ENCODE measurements at places on chromosomes 4 and X. TPM values are rescaled to one million over a fixed set of nuclear protein-coding genes. Genes with fewer than 3 reads are reported as not detected.
A peak's percentile ranks its signal among the peaks of the same experiment; 100 is the strongest.

DNA sequence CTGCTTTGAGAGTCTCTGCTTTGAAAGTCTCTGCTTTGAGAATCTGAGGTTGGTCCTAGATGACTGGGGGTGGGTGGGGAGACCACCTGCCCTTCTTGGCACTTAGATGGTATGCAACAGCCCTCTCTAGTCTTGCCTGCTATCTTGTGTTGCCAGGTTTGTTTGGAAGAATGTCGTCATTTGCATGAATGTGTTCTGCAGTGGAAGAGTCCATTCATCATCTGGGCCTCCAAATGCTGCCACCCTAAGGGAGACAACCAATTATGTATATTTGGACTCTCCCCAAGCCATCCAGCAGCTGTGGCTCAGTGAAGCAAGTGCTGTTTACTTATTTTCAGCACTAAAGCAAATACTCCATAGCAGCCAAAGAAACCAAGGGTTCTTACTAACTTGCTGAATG is 44.6 kb upstream of the TRPC5OS start:
- no peaks in the 10 kb centered on the region for H3K27me3 ChIP-seq
- no peak overlapping the region for H3K27ac ChIP-seq
- H3K4me1 ChIP-seq: no peaks in the 10 kb centered on the region
- no peak for DNase-seq
- no peaks in the 10 kb centered on the region for H3K36me3 ChIP-seq

RBM3 gene
- total RNA-seq: 259 TPM

- H3K4me3 ChIP-seq: no peak overlapping the region
- H3K27ac ChIP-seq: no peak overlapping the region
- H3K4me1 ChIP-seq: peaks cover 14% of the 10 kb centered on the region
- H3K27me3 ChIP-seq: no peaks in the 10 kb centered on the region
- peaks cover 8% of the 10 kb centered on the region for H3K36me3 ChIP-seq
- no peak for DNase-seq
Observed at GRCh38 chr4:139547979-139548378, 8.0 kb downstream of the SETD7 start.

DNA sequence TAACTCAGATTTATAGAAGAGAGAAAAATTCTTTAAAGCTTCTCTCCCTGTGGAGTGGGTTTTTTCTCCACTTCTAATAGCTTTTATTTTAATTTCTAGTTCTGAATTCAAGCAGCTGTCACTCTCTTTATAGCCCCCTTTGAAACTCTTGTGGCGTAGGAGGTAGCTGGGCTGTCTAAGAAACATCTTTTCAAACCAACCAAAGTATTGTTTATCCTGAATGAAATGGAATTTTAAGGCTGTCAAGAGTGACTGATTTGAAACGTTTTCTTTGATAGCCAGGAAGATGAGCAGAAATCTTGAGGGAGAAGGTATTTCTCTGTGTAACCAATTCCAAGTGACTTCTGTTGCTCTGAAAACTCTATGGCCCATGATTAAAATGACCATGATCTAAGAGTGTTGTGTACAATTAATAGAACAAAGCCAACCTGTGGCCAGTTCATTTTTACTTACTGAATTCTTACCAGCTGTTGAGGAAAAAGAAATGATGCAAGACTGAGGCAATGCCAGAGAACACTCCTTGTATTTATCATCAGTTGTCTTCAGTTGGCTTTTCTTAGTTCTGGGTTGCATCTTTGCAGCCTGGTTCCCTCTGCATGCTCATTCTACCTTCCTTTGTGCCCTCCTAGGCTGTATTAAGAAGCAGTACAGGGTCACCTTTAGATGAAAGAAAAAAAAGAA is 298.4 kb downstream of the ARHGAP10 start:
- no peak for DNase-seq
- H3K4me3 ChIP-seq: no peak overlapping the region
- H3K27ac ChIP-seq: no peak overlapping the region
- no peaks in the 10 kb centered on the region for H3K36me3 ChIP-seq
- no peaks in the 10 kb centered on the region for H3K4me1 ChIP-seq

- H3K36me3 ChIP-seq: no peaks in the 10 kb centered on the region
- peaks cover 3% of the 10 kb centered on the region for H3K4me1 ChIP-seq
- no peaks in the 10 kb centered on the region for H3K27me3 ChIP-seq
- H3K27ac ChIP-seq: no peak overlapping the region
- no peak overlapping the region for H3K4me3 ChIP-seq
Observed at GRCh38 chrX:46262304-46262703, 282.9 kb downstream of the ZNF674 start.

HMX1 gene
- total RNA-seq: not detected

RIPPLY1 gene
- not detected for total RNA-seq

BEX1 gene
- total RNA-seq: 0.34 TPM

DNA sequence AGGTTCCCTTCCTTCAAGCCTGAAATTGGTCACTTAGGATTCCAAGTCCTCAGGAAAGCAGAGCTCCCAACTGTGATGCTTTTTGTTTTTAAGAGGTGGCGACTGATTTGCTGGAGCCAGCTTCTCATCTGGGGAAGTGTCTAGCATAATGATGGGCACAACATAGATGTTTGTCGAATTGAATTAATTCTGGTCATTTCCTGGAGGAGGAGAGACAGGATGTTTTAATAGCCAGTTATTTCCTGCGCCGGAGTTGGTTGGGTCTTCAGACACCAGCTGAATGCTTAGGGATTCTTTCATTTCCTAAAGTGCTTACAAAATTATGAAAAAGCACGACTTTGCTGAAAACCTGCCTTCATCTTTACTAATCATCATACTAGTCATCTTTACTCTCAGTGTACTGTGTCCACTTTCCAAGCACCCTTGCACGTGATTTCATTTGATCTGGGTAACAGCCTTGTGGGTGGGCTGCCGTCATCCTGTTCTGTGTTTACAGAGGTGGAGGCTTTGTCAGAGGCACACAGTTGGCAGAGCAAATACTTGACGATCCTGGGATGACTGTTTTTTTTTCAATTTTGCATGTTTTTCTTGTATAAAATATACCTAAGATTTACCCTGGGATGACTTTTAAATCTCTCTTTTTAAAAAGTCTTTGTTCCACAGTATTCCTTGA is 49.5 kb downstream of the RGS12 start:
- H3K27ac ChIP-seq: no peak overlapping the region
- peaks cover 27% of the 10 kb centered on the region for H3K4me1 ChIP-seq
- H3K27me3 ChIP-seq: no peaks in the 10 kb centered on the region

GRCh38 chr4:147724468-147725201 is 7.3 kb upstream of the ARHGAP10 start:
- no peaks in the 10 kb centered on the region for H3K36me3 ChIP-seq
- H3K27me3 ChIP-seq: no peaks in the 10 kb centered on the region
- H3K27ac ChIP-seq: no peak overlapping the region
- no peaks in the 10 kb centered on the region for H3K4me1 ChIP-seq

DNA sequence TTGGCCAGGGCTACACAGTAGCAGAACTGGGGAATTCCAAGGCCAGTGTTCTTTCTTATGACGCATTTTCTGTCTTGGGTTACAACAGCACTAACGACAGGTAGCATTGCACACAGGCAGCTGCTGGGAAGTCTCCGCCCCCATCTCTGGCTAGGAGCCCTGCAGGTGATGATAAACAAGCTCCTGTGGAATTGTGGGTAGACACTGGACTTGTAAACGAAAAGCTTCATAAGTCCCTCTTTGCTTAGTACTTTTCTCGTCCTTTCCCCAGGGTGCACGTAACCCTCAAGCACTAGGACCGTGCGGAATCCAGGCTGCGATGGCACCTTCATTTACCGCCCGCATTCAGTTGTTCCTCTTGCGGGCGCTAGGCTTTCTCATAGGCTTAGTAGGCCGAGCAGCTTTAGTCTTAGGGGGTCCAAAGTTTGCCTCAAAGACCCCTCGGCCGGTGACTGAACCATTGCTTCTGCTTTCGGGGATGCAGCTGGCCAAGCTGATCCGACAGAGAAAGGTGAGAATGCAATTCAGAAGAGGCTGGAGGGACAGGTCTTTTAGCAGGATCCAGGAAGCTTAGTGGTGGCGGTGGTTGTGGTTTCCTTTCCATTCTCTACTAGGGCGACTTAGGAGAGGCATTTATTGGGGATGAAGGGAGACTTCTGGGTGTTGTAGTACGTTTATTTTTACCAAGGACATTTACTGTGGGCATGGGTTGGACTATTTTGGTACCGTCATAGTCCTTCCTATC is at the start of gene FAAH2:
TSS of gene FAAH2 (plus strand) at position 200 of the 745 bp plus-strand sequence. CDS start at position 320, 120 bp downstream.
- H3K4me3 ChIP-seq: peak within 1 kb of the TSS; percentile 27
- H3K27me3 ChIP-seq: no peaks in the 10 kb centered on the region
- no peaks in the 10 kb centered on the region for H3K4me1 ChIP-seq
- peak within 1 kb of the TSS; percentile 79 for H3K27ac ChIP-seq
- no peaks in the 10 kb centered on the region for H3K36me3 ChIP-seq
- DNase-seq: peak; percentile 81

DNA sequence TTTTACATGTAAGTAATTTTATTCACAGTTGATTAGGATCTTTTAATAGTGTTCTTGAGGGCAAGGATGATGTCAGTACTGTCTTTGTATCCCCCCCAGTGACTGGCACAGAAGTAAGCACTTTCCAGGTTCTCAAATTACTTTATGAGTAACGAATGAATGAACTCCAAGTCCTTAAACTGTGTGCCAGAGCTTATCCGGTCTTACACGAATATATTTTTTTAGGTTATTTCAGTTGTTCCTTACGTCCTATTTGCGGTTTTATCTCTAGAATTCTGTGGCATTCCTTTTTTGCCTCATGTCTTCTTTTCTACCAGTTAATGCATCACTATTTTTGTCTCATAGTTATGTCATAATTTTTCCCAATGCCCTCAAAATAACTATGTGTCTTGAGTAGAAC is 106.9 kb upstream of the MID1IP1 start:
- H3K4me3 ChIP-seq: no peak overlapping the region
- no peaks in the 10 kb centered on the region for H3K4me1 ChIP-seq
- DNase-seq: no peak
- H3K36me3 ChIP-seq: no peaks in the 10 kb centered on the region
- H3K27me3 ChIP-seq: no peaks in the 10 kb centered on the region

DNA sequence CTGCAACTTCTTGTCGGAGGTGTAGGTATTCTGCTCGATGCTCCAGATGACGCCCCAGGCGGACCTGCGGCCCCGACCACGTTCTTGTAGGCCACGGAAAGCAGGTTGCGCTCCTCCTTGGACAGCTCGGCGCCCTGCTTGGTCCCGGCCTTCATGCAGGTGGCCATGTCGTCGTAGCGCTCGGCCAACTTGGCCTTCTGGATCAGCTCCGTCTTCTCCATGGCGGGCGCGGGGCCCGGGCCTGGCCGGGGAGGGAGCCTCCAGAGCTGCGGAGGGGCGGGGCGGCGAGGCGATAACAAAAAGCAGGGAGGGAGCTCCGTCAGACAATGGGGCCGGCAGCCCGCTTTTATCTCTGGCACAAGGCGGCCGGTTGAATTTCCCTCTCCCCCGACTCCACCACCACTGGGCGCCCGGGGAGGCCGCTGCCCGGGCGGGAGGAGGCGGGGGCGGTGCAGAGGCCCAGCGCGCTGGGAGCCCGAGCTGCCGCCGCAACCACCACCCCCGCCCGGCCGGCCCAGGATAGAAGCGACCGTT is 28.3 kb upstream of the DRP2 start:
- H3K36me3 ChIP-seq: no peaks in the 10 kb centered on the region
- peak overlapping the region; percentile 25 for H3K4me3 ChIP-seq
- H3K27ac ChIP-seq: no peak overlapping the region

DNA sequence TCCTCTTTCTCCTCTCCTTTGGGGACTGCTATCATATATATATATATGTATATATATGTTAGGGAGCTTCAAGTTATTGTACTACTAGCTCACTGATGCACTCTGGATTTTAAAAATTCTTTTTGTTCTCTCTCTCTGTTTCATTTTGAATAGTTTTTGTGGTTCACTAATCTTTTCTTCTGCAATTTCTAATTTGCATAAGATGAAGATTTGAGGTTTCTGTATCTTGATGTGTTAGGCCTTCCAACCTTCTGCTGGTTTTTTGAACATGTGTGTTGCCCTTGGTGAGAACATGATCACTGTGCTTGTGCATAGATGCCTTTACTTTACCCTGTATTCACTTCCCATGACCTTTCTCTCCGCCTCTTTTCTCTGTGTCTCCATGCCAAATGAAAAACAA is 7.8 kb upstream of the ZNF718 start:
- H3K27me3 ChIP-seq: no peaks in the 10 kb centered on the region
- DNase-seq: no peak
- no peaks in the 10 kb centered on the region for H3K36me3 ChIP-seq
- no peak overlapping the region for H3K4me3 ChIP-seq
- no peaks in the 10 kb centered on the region for H3K4me1 ChIP-seq

GRCh38 chrX:9333873-9334560 is 130.8 kb upstream of the TBL1X start:
- no peaks in the 10 kb centered on the region for H3K36me3 ChIP-seq
- DNase-seq: no peak
- no peaks in the 10 kb centered on the region for H3K4me1 ChIP-seq
- H3K4me3 ChIP-seq: no peak overlapping the region
- H3K27ac ChIP-seq: no peak overlapping the region

PTPN13 gene
- total RNA-seq: 108 TPM

DNA sequence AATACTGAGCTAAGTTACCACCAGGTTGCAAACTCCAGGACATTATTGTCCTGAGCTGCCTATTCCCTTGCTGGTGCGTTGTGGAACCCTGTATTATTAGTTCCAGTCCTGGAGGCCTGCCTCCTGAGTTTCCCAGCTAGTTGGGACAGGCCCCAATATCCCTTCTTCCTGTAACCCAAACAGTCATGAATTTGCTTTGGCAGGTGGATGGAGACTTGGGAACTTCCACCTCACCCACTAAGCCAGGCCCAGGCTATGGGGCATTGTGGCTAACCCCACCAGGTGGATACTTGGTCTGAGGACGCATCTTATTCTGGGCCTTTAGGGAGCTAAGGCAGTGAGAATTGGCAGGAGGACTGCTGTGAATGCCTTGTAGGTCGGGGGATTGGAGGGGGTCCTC is 5.0 kb downstream of the RBM3 start:
- no peaks in the 10 kb centered on the region for H3K36me3 ChIP-seq
- no peak for DNase-seq
- H3K27me3 ChIP-seq: no peaks in the 10 kb centered on the region
- H3K4me3 ChIP-seq: no peak overlapping the region
- H3K27ac ChIP-seq: no peak overlapping the region

DNA sequence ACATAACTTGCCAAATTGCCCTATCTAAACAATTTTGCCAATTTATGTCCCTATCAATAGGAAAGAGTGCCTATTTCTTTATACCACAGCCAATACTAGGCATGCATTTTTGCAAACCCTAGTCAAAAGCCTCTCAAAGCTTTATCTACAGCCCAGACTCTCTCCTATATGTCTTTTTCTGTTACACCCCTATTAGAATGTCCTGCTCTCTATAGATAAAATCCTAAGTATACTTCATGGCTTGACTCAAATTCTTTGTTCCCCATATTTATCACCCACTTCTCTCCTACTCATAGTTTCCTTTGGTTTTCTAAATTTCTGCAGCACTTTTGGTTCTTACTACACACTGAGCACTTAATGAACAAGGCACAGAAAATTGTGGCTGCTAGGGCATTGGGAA is 38.0 kb downstream of the NUP62CL start:
- no peaks in the 10 kb centered on the region for H3K4me1 ChIP-seq
- no peak for DNase-seq
- H3K27me3 ChIP-seq: no peaks in the 10 kb centered on the region
- no peak overlapping the region for H3K4me3 ChIP-seq

- H3K27me3 ChIP-seq: no peaks in the 10 kb centered on the region
- no peaks in the 10 kb centered on the region for H3K36me3 ChIP-seq
- H3K4me3 ChIP-seq: no peak overlapping the region
Observed at GRCh38 chr4:128942607-128943006, 133.1 kb downstream of the JADE1 start.

All from upper lobe of left lung (tissue), 6 donors.